Stimulated activated CD4-positive, alpha-beta T cell treated with anti-CD3 and anti-CD28 coated beads, Interleukin-12 subunit alpha, Interleukin-12 subunit beta, amount 100 ng/mL, for 24 hours (primary cell): ENCODE measurements at places on chromosomes 2 and 18.

DNA sequence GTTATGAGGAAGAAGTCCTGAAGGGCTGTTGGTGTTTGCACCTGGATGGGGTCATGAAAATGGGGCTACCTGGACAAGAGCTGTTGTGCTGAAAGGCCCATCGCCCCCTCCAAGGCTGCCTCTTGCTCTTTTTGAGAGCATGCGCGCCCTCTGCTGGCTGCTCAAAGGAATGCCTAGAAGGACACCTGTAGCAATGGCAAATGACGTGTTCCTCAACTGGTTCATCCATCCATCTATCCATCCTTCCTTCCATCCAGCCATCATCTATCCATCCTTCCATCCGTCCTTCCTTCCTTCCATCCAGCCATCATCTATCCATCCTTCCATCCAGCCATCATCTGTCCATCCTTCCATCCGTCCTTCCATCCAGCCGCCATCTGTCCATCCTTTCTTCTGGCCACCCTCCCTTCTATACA, 17.2 kb upstream of the RPL31 start:
- DNase-seq: peak; percentile 63

DNA sequence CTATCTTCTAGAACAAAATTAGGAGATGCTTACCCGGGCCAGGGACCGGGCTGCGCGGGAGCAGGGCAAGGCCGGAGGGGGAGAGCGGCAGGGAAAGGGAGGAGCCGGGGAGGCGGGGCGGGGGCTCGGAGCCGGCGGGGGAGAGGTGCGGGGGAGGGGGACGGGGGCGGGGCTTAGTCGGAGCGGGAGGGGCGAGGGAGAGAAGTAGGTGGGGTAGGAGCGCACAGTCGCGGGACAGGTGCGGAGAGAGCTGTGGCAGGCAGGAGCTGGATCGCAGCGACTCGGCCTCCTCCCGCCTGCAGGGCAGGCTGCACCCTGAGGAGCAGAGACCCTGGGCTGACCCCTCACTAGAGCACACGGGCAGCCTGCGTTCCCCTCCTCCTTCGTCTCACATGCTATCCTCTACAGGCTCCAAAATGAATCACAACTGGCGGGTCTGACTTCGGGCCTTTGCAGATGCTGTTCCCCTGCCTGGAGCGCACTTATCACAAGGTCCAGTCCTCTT, 290.3 kb downstream of the CELF4 start:
- no peak for DNase-seq

DNA sequence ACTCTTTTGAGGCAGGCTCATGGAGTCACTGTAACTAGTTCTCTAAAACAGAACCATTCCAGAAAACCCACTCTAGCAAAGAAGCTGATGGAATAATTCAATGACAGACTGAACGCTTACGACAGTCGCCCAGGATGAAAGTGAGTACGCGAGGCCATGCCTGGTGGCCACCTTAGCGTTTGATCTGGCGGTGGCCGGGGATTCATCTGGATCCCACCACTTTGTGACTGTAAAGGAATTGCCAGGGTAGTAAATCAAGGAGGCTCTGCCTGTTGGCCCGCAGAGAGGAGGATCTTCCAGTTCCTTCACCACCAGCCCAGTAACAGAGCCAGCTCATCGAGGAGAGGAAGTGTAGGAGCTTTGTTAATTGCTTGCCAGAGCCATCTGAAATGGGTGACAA, 34.6 kb downstream of the GREB1 start:
- no peak for DNase-seq

DNA sequence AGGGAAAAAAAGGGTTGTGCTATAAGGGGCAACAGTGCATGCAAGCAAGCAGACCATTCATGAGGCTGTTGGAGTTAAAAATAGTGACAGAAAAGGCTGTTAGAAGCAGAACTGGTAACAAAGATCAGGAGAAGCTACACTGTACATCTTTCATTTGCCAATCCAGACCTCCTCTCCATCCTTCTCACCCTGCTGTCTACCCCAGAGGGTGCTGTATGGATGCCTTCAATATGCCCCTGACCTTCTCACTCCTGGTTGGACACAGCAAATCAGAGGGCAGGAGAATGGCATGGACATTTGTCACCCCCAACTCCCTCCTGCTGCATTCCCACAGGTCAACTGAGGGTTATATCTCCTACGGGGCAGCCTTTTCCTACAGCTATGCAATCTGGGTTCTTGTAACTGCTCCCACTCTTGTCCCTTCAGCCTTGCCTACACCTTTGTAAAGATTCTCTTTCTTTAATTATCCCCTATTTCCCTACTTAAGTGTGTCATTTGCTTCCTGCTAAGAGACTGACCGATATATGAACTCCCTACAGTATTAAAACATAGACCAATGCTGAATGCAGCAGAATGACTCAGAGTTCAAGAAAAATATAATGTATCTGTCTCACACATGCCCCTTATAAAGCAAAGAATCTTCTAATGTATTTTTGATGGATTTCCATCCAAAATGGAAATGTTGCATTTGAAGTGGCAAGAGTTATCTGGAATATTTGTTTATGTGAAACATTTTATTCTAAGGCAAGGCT, 169.2 kb upstream of the NCKAP5 start:
- DNase-seq: no peak

GRCh38 chr2:149170156-149170555, 131.7 kb downstream of the LYPD6B start:
- no peak for DNase-seq

GRCh38 chr18:77894060-77894459, 644.4 kb downstream of the GALR1 start:
- DNase-seq: no peak

- no peak for DNase-seq
These were observed 17.0 kb downstream of the TOGARAM2 start for GRCh38 chr2:28997847-28998735.

- DNase-seq: no peak
These were observed 85.5 kb downstream of the DSC3 start for GRCh38 chr18:30957066-30957465.

DNA sequence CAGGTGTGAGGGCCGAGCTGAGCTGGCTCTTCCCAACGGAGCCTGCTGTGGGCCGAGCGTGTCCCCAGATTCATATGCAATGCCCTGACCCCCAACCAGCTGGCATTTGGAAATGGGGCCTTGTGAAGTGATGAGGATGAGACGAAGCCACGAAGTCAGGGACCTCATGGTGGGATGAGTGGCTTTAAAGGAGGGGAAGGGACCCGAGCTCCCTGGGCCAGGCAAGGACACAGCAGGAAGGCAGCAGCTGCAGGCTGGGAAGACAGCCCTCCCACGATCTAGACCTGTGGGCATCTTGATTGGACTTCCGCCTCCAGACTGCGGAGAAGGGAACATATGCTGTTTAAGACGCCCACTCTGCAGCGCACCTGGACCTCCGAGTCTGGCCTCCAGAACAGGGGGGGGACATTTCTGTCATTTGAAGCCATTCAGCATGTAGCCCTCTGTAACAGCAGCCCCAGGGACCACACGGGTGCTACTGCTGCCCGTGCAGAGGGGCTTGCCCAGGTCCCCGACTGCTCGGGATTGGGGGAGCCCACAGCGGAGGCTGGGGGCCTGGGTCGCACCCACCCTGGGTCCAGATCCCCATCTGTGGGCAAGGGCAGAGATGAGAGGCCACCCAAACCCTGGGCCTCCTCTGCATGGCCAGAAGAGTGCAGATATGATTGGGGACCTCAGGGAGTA, 27.2 kb downstream of the KIF1A start:
- DNase-seq: no peak

- DNase-seq: no peak
These were observed 120.0 kb downstream of the DOCK10 start for GRCh38 chr2:224922142-224922727.

DNA sequence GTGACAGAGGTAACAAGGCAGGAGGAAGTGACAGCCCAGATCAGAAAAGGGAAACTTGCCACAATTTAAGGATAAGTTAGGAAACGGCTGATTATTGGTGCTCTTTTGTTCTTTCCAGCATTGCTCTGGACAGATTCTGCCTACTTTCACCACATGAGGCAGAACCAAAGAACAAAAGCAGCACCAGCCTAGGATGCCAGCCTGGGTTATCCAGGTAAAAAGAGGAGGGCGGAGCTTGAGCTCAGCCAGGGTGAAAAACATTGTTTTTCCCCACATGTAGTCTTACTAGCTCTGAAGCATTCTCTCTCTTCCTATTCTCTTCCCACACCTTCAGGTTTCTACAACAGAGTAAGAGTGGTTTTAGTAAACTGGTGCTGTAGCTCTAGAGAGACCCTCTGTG, 300.5 kb downstream of the TMX3 start:
- DNase-seq: no peak

DNA sequence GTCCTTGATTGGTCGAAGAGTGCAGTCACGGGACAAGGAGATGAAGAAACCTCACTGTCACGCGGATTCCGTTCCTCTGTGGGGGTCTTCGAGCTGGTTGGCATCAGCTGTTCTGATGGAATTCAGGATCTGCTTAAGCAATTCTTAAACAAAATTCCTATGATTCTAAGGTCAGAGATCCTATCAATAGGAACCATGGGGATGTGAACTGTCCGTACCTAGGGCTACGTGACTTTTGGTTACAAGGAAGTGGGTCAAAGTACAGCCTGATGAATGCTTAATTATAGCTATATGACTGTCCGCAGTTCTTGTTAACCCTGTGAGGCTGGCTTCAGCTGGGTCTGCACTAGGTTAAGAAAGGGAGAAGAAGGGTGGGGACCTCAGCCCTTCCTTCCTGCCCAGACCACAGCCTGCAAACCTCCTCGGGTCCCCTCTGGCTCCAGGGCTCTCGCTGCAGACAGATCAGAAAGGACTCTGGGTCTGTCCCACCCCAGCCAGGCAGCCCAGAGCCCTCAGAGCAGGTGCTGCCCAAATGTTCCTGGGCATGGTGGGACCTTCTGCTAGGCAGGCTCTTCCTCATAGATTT, 44.2 kb upstream of the TAF1B start:
- no peak for DNase-seq

DNA sequence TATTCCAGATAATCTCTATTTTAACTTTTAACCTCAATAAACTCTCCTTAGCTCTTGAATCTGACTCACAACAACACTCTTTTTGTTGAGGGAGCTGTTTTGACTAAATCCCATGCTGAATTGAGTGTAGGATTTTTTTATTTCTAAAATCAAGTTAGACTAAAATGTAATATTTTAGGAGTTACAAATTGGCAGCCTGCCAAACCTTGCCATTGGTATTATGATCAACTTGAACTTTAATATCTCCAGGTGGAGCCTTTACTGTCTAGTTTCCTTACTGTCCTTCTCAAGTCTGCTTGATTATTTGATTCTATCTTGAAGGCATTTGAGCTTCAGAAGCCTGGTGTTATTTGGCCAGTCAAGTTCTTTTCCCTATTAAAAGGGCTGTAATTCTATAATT, 8.7 kb downstream of the PIKFYVE start:
- DNase-seq: no peak

DNA sequence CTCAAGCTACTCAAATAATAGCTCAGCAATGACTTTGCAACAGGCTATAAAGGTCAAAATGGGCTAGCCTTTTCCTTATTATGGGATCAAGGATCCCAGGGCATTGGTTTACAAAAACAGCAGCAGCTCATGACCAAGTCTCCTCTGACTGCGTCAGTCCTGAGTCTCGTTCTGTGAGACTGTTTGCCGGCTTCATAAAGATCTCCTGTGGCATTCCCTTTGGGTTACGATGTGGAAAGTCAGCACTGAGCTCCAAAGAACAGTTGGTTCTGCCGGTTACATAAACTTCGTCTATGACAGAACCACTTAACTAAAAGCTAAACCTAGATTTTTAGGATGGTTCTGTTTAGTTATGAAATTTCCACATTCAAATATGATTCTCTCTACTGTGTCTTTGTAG, 674.9 kb downstream of the ZEB2 start:
- no peak for DNase-seq

DNA sequence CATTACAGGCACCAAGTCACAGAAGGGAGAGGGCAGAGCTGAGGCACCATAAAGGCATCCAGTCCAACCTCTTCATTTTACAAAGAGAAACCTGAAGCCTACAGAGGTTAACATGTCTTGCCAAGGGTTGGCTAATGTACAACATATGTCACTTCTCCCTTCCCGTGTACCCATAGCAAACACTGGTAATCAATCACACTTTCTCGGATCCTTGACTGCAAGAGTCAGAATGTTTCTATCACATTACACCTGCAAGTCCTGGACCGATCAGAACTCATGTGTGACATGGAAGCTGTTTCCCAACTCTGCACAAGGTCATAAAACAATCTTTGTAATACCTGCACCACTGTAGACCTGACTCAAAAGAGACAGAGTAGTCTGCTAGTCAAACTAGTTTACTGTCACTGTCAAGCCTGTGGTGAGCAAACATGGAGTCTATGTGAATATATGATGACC, 6.0 kb downstream of the ANKRD44 start:
- DNase-seq: no peak

GRCh38 chr2:215171151-215171550, 32.7 kb upstream of the ABCA12 start:
- DNase-seq: no peak

GRCh38 chr18:13336841-13337240, 118.3 kb downstream of the LDLRAD4 start:
- DNase-seq: no peak

- DNase-seq: no peak
These were observed 884.8 kb upstream of the ZEB2 start for GRCh38 chr2:145404690-145405089.

DNA sequence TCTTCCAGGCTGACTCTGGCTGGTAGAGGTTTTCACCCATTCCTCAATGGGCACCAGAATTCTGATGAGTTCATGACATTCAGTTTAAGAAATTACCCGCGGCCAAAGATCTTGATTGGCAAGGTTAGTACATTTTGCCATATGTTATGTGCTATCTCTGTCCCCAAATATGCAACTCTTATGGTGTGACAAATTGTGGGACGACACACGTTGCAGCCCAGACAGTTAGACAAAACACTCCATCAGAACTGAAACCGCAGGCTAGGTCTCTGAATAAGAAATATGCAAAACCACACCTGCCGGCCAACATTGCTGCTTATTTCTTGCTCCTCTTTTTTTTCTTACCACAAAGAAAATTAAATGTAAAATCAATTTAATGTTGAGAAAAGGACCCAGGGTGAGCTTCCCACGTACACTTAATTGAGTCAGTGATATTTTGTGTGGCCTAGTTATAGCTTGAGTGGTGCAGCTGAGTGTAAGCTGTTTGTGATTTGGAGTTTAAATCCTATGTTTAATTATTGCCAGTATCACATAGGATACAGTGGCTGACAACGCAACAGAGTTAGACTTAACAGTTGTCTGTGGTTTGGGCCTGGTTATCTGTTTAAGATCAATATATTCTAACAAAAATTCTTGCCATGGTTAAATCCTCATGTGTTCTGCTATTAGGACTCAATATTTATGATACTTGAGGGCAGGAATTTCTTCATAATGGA, 35.7 kb upstream of the LTBP1 start:
- no peak for DNase-seq

GRCh38 chr2:36753706-36754221, 57.3 kb downstream of the VIT start:
- DNase-seq: no peak
